ENCODE measurements at places on chromosomes 2 and 18. TPM values are rescaled to one million over a fixed set of nuclear protein-coding genes. Genes with fewer than 3 reads are reported as not detected.

DNA sequence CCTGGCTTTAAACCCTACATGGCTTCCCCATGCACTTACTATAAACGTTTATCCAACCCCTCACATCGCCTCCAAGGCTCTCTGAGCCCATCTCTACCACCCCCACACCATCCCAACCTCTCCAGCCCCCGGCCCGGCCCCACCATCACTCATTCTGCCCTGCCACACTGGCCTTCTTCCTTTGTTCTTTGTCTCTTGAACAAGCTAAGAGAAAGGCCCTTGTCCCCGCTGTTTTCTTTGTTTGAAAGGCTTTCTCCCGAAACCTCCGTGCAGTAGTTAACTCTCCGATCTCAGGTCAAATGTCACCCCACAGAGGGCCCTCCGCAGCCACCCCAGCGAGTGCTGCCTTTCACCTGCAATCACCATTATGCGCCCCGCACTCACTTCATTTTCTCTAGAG lies 100.4 kb downstream of the AFF3 start:
- DNase-seq: no peak
- no peaks in the 10 kb centered on the region for H3K36me3 ChIP-seq
- no peak overlapping the region for H3K27ac ChIP-seq
- H3K27me3 ChIP-seq: no peaks in the 10 kb centered on the region
- H3K4me1 ChIP-seq: no peaks in the 10 kb centered on the region

MYO3B gene
- total RNA-seq: not detected

AQP12A gene
- total RNA-seq: not detected

DNA sequence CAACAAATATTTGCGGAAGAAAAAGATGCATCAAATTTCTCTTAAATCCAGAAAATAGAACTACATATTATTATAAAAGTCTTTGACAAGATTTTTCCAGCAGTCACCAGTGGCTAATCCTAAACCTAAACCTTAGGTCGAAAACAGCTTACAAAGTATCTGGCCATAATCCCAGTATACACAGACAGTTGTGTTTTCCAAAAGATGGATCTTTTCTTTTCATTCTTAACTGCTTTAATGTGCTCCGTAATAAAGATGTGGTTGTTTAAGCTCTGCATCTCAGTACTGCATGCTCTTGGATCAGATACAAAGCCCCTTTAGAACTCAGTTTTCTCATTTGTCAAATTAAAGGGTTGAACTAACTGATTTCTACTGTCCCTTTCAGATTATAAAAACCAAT lies 247.8 kb downstream of the TXNL1 start:
- DNase-seq: no peak
- no peak overlapping the region for H3K27ac ChIP-seq
- no peak overlapping the region for H3K4me3 ChIP-seq
- H3K36me3 ChIP-seq: no peaks in the 10 kb centered on the region
- H3K4me1 ChIP-seq: no peaks in the 10 kb centered on the region

REG3A gene
- not detected for total RNA-seq

GALNT13 gene
- total RNA-seq: 2.0 TPM

- peaks cover 36% of the 10 kb centered on the region for H3K36me3 ChIP-seq
- peak overlapping the region; percentile 98 for H3K4me3 ChIP-seq
- peak overlapping the region; percentile 99 for H3K27ac ChIP-seq
- peaks cover 23% of the 10 kb centered on the region for H3K4me1 ChIP-seq
- no peaks in the 10 kb centered on the region for H3K27me3 ChIP-seq
Measured at GRCh38 chr2:218396688-218397462, 2.8 kb upstream of the CTDSP1 start.

TCF23 gene
- total RNA-seq: 0.50 TPM
